ENCODE measurements at places on chromosomes 3 and 15.

DNA sequence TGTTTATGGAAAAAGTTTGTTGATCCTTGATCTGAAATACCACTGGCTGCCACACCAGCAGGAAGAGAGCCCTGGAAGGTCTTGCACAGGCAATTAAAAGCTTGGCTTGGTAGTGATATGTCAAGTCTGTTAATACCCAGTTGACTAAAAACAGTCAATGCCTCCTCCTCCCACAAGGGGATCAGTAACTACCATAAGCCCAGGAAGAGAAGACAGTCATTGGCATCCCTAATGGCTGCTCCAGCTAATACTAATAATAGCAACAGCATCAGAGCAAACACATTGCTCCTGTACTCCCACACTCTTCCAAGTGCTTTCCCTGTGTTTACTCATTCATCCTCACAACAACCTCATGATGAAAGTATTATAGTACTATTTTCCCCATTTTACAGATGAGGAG is 528.6 kb downstream of the TAFA4 start:
- no peak for DNase-seq

- no peak for DNase-seq
These were observed 33.9 kb downstream of the RLBP1 start for GRCh38 chr15:89187301-89187985.

DNA sequence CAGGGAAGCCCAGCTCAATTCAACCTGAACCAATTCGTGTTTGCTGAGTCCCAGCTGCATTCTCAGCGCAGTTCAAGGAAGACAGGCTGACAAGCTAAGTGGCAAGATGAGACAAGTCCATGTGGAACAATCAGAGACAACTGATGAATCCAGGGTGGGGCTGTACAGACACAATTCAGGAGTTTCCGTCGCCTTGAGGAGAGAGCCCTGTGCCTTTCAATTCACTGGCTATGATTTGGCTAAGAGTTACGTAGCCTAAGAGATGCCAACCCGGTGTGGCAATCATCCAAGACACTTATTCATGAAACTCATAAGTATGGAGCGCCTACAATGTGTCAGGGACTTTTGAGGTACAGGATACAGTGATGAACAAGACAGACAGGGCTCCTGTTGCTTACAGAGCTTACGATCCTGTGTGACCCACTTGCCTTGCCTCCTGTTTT is 15.5 kb upstream of the ZBED2 start:
- DNase-seq, result no peak

DNA sequence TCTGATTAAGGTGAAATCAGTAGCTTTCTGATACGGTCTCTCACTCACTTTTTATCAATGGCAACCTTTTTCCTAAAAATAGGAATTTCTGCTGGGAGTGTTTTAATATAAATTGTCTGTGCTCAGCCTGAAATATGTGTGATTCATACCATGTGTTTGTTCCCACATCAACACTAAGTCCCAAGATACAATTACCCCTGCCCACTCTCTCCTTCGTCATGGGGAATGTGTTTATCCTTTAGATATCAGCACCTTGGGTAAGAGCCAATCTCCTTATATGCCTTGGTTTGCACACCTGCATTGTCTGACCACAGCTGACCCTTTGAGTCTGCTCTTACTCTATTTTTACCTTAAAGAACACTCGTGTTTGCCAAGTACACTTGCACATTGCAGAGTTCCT is 356.4 kb downstream of the LPP start:
- no peak for DNase-seq

- DNase-seq, result no peak
These were observed 589.8 kb upstream of the DPPA4 start for GRCh38 chr3:109927161-109927560.

GRCh38 chr3:139122221-139122581 is 77.5 kb upstream of the PRR23C start:
- no peak for DNase-seq

DNA sequence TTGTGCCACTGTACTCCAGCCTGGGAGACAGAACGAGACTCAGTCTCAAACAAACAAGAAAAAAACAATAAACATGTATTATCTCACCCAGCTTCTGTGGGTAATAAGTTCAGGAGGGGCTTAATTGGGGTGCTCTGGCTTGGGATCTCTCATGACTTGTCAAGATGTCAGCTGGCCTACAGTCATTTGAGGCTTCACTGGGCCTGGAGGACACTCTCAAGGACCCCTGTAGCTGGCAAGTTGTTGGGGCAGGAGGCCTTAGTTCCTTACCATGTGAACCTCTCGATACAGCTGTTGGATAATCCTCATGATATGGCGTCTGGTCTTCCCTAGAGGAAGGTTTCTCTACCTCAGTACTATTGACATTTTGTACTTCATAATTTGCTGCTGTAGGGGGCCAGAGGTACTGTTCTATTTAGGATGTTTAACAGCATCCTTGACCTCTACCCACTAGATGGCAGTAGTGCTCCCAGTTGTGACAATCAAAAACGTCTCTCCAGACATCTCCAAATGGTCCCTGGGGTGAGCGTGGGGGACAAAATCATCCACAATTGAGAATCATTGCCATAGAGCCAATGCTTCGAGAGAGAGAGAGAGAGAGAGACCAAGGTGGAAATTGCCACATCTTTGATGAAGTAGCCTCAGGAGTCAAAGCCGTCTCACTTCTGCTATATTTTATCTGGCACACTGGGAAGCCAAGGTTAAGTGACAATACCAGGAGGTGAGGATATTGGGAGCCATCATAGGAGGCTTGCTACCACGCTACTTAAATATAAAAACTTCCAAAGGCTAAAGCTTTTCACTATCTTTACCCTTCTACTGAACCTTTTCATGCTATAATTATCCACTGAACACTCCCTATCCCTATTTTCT is 23.9 kb upstream of the SLTM start:
- no peak for DNase-seq

DNA sequence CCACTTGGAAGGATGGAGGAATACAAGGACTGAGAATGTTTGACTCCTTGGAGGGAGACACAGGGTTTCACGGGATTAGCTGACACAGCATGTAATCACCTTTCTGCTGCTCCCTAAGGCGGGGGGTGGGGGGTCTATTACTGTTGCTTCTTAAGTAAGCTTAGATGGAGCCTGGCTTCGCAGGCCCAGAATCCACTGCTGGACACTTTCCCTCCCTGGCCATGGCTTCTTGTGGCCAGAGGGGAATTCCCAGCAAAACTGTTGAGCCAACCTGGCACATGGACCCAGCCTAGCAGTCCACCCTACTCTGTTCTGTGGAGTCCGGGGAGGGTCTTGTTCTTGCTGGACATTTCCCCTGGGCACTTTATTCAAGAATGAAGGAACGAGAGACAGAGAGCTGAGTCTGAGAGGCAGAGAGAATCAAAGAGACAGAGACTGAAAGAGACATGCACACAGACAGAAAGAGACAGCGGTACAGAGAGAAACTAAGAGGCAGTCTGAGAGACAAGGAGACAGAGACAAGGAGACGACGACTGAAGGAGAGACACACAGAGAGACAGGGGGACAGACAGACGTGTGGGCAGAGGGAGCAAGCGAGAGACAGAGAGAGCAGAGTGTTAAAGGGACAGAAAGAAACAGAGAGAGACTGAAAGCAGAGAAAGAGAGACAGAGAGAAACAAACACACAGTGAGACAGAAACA is 55.6 kb upstream of the DLG1 start:
- no peak for DNase-seq

GRCh38 chr15:66308531-66308930 is 15.2 kb downstream of the DIS3L start:
- DNase-seq, result no peak

DNA sequence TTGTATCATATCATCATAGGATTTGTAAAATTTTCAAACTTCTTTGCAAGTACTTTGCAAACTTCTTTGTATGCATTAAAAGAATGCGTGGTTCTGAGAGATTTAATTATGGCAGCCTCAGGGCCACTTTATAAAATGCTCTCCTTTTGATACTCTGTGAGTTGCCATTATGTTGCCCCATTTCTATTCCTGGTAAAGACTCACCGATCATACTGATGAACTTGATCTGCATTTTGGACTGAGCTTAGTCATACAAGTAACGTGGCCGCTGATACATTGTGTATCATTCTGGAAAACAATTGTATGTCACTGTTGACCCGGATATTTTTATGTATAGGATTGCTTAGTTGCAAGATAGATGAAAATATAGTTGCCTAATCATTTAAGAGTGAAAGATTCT is 38.8 kb downstream of the AKAP13 start:
- no peak for DNase-seq

DNA sequence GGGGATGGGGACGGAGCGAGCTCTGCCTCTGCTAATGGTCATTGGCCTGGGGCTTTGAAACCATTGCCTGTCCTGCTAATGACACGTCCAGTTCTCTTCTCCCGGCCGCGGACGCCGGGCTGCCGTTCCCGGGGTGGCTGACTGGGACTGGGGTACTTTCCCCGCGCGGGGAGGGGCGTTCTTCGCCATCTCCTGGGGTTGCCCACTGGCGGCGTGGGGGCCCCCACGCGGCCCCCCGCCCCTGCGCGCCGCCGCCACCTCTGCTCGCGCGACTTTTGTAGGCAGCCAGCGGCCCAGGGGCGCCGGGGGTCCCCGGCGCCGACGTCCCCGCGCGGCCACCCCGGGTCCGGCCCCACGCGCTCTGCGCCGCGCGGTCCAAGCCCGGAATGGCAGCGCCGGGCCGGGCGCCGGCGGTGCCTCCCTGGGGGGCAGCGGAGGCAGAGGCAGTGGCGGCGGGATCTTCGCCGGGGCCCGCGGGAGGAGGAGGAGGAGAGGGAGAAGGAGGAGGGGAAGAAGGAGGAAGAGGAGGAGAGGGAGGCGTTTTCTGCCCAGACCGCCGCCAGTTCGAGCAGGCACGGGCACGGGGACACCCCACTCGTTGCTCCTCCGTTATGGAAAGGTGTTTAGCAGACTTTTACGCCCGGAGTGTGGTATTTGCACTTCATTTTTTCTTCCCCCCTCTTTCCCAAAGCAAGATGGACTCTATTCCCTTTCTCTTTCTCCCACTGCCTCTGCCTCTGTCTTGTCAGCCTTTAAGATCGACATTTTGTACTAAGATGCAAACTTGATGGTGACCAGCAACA is 2.3 kb downstream of the BBX start:
- DNase-seq, result no peak

- no peak for DNase-seq
These were observed 157.1 kb upstream of the TMC3 start for GRCh38 chr15:81531109-81531592.

GRCh38 chr3:178735032-178735674 is 198.9 kb downstream of the KCNMB2 start:
- no peak for DNase-seq

DNA sequence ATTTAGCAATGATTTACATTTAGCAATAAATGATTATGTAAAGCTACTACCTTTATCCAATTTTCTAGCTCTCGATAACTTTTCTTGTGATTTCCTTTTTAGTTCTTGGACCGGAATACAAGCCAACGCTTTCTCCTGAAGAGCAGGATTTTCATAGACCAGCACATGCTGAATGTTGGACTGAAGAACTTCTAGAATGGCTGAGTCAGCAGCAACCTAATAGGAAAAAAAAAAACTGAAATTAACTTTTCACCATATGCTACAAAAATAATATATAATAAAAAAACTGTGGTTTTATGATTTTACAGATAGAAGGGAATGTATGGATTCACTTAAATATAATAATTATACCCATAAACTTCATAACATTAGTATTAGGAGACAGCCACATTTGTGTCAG is 32.2 kb downstream of the NGLY1 start:
- no peak for DNase-seq

DNA sequence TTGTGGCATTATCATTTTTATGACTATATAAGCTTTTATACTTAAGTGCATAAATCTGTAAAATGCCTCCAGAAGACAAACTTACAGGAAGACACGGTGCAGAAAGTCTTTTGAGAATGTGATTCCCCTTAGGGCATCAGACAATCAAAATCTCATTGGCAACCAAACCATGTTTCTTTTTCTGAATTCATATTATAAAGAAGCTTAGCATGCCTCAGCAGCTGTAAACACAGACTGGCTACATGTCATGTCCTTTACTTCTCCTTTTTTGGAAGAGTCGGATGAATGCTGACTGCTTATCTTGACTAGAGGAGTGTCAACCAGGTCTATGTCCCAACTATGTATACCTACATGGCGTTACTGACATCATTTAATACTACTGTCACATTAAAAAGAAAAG is 150.1 kb downstream of the PLD1 start:
- DNase-seq, result no peak

DNA sequence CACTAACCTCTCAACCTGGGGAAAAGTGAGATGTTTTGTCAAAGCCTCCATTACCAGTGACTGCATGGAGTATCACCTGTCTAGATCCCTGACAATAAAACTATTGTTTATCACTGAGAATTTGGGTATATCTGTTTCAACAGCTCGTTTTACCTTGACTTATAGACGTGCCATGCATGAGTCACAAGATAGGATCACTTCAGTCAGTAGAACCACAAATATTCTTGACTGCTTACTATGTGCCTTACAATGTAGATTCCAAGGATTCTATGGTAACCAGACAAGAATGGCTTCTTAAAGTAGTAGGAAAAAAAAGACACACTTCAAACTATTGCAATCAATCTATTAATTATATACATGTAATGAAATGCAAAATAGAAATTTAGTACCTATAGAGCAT is 55.7 kb upstream of the GRM7 start:
- no peak for DNase-seq

GRCh38 chr3:135930255-135930654 is 35.3 kb upstream of the PPP2R3A start:
- no peak for DNase-seq

DNA sequence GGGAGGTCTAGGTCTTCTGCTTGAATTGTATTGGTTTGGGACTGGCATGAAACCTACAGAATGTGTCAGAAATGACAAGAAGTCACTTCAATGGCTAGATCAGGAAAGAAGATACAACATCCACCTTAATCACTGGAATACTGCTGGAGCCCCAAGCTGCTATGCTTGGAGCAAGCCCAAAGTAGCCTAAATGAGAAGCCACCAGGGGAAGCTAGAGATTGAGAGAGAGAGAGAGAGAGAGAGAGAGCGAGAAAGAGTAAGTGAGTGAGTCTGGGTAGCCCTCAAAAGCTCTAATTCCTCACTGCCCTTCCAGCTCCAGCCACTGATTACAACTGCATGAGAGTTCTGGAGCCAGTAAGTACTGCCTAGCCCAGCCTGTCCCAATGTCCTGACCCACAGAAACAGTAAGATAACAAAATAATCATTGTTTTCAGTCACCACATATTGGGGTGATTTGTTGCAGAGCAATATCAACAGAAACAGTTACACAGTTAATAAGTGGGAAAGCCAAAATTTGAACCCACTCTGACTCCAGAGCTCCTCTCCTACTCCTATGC is 529.2 kb upstream of the GOLIM4 start:
- no peak for DNase-seq

GRCh38 chr15:101773496-101774100 is 29.7 kb upstream of the OR4F6 start:
- DNase-seq, result no peak

DNA sequence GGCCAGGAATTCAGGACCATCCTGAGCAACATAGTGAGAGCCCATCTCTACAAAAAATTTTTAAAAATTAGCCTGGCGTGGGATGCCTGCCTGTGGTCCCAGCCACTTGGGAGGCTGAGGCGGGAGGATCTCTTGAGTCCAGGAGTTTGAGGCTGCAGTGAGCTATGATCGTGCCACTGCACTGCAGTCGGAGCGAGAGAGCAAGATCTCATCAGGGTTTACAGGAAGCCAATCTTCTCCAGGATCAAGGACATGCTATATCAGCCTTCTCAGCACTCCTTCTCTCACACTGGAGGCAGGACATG is 451 bp upstream of the STOML1 start:
- no peak for DNase-seq
